ENCODE measurements at places on chromosomes 7 and 10.

GRCh38 chr7:35492451-35493175 lies 202.3 kb downstream of the HERPUD2 start:
- DNase-seq, result no peak

DNA sequence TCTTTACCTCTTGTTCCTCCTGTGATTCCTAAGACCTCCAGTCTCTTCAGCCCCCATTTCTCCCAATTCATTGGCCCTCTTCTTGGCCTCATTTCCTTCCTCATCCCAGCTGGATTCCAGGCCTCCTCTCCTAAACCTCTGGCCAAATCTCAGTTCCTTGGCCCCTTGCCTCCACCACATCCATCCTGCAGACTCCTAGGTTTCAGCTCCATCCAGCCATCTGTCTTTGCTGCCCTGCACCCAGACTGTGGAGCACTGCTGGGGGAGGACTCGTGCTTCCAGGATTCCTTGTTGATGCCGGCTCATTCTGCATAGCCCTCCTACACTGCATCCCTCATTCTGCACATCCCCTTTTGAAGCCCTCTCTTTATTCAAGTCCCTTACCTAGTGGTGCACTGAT lies 6.7 kb downstream of the PLAC9 start:
- DNase-seq, result no peak

- no peak for DNase-seq
Observed at GRCh38 chr7:69801729-69802682, 203.7 kb downstream of the AUTS2 start.

GRCh38 chr7:111388912-111389311 lies 173.4 kb downstream of the IMMP2L start:
- DNase-seq, result no peak

DNA sequence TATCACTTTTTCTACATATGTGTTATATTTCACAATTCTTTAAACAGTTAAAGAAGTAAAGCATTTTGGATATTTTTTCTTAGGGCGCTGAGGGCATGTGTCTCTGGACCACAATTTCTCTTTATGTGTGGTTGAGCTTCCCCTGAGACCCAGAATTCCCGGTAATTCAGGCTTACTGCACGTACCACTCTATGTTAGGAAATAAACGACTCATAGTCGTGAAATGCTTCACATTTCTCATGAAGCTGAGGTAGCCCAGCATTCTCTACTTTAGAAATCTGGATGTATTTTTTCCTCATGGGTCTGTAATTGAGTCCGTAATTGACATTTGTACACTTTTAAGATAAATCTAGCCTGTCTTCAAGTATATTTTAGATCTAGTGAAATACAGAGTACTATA lies 170.6 kb downstream of the FZD1 start:
- DNase-seq, result no peak

DNA sequence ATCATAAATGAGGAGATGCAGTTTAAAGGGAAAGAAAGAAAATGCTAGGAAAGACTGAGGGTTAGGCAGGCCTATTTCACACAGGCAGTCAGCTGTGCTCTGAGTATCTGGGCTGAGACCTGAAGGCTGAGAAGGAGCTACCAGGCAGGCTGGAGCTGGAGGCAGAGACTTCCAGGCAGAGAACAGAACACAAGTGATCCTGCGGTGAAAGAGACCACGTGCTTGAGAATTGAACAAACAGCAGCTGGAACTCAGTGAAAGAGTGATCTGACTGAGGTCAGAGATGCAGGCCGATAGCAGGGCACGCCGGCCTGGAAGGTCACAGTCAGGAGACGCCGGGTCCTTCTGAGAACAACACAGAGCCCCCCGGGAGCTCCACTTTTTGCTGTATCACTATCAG lies 147.8 kb downstream of the ADAM12 start:
- DNase-seq, result no peak

GRCh38 chr10:124316326-124316725 lies 102.4 kb downstream of the OAT start:
- no peak for DNase-seq

- DNase-seq, result no peak
Observed at GRCh38 chr10:72765051-72765745, 73.3 kb downstream of the MCU start.

GRCh38 chr10:71390921-71391690 lies 5.6 kb upstream of the CDH23 start:
- DNase-seq, result no peak

DNA sequence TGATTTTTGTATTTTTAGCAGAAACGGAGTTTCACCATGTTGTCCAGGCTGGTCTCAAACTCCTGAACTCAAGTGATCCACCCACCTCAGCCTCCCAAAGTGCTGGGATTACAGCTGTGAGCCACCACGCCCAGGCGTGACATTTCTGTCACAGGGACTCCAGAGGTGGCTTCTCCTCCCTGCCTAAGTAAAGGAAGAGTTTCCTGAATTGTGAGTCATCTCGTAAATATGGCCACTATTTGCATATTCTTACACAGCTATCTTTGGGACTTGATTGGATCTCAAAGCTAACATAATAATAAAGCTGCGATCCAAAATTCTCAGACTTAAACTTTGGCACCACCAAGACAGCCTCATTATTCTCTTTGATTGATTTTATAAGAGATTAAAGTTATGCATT lies 50.1 kb downstream of the ADARB2 start:
- DNase-seq, result no peak

GRCh38 chr10:323651-324293 lies 188.5 kb downstream of the ZMYND11 start:
- no peak for DNase-seq

GRCh38 chr7:103928581-103928980 lies 60.9 kb downstream of the RELN start:
- no peak for DNase-seq

DNA sequence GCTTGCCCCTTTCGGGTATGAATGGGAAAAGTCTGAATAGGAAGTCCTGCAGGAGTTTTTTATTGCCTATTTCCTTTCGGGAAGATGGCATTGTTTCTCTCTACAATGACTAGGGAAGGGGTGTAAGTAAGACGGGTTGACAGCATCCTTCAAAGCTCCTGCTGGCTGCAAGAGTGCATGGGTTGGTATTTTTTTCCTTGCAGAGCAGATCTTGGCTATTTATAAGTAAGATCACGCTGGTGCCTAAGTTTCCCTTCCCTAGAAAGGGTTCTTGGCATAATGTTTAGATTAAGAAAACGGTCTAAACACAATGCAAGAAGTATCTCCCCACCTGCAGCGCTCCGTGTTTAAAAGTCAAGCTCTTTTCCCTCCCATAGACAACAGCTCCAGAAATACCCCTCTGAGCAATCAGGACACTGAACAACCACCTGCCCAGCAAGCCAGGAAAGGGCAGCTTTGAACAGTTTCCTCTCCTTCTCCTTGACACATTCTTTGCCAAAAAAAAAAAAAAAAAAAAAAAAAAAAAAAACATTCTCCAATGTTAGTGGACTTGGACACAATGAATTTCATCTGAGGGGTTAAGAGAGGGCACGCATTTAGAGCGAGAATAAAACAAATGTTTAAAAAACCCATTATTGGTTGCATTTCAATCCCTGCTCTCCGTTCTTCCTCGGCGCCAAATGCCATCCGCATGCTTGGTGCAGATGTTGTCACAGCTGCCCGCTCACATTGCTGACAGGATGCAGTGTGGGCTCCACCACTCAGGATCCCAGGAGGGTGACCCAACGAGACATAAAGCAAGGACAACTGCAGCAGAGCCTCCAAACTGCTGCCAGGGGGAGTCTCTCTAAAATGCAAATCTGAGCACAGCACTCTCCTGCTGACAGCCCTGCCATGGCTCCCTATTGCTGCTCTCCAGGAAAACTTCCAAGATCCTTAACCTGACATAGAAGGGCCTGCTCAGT lies 427.4 kb upstream of the MGMT start:
- no peak for DNase-seq

DNA sequence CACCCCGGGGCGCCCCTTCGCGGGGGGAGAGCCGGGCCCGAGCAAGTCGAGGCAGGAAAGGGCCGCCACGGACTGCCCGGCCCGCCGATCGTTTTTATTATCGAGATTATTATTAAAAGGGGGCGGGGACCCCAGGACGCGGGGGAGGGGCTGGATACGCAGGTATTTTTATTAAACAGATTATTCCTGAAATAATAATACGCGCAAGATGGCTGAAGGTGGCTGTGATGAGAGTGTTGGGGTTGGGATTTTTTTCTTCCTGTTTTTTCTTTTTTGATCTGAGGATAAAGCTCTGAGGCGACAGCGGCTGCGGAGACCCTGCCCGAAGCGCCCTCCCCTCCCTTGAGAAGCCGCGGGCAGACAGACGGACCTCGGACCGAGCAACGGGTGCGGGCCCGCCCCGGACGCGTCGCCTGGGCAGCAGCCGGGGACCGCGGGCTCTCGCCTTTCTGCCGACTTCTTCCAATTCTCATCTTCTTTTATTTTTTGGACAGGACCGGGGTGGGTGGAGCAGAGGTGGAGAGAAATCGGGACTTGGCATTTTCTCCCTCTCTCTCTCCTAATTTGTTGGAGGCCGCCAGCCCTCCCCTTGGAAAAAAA lies 1.4 kb upstream of the TRIM8 start:
- DNase-seq, result no peak

DNA sequence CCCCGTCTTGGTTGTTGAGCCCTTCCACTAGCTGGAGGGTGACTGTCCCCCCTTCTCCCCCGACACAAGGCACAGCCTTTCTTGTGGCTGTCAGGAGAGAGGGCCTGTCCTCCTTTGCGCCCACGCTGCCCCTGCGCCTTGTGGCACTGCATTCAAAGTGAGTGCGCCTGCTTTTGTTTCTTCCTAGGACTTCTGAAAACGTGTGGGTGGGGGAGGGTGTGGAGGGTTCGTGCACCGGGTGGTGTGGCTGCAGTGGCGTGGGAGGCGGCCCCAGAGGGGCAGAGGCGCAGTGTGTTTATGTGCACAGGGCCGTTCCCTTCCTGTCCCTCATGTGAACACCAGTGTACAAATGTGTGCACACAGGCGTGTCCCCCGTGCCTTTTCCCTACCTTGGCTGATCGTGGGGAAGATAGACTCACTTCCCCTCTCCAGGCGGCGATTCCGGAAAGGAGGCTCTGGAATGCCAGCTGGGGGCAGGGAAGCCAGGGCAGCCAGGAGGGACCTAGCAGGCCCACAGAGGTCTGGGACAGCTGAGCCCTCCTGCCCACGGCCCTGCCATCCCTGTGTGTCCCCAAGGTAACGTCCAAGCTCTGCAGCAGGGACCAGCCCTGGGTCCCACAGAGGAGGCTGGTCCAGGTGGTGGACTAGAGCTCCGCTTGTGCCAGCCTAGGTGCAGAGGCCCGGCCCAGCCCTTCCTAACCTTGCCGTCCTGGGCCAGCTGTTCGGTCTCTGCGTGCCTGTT lies 88.8 kb downstream of the LHPP start:
- no peak for DNase-seq

DNA sequence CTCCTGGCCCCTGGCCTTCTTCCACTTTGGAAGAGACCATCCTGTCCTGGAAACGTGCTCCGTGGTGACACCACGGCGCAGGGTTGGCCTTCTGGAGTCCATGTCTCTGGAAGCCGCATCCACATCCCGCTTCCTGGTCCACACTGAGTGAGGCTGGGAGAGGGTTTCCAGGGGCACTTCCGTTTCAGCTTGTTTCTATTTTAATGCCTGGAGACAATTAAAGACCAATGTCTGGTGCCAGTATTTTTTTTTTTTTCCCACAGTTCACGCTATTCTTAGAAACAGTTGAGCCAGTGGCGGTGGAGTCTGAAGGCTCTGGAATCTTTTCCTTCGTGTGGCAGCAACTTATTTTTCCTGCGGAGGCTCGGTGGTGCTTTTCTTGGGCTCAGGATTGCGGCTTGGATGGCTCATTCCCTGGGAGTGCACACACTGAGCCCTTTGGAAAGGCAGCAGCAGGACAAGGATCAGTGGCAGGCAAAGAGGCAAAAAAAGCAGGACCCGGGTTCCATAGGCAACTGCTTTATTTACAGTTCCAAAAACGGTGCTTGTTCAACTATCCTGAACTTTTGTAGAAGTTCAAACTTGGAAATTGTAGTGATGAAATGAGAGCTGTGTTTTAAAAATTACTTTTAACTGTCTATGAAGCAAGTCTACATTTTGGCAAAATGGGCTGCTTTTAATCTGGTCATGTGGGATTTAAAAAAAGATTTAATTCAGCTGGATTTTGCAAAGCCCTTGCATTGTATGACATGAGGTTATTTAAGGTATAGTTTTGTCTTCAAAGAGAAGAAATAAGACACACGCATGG lies 202.8 kb downstream of the BAMBI start:
- no peak for DNase-seq

- DNase-seq, result no peak
Observed at GRCh38 chr10:102147561-102147960, 4.6 kb upstream of the NOLC1 start.

GRCh38 chr7:34747867-34748727 lies 90.1 kb downstream of the NPSR1 start:
- DNase-seq, result peak; percentile 67

GRCh38 chr7:151150388-151150787 lies 17.1 kb downstream of the GBX1 start:
- DNase-seq, result no peak

GRCh38 chr10:118139321-118139720 lies 92.6 kb upstream of the RAB11FIP2 start:
- DNase-seq, result no peak

DNA sequence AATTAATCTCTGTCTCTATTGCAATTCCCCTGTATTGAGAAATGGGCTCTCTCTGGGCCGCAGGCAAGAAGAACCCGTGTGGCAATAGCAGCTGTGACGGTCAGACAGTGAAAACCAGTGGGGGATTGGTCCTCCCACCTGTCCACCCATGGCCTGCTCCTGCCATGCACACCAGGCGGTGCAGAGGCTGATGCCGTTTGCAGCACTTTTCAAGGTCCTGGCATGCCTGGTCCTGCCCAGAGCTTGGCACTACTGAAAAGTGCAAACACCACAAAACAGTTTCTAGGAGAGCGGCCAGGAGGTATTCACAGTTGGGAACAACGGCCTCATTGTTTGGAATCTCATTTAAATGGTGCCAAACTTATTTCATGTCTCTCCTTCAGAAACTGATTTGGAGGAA lies 41.5 kb downstream of the PSPH start:
- peak; percentile 85 for DNase-seq

DNA sequence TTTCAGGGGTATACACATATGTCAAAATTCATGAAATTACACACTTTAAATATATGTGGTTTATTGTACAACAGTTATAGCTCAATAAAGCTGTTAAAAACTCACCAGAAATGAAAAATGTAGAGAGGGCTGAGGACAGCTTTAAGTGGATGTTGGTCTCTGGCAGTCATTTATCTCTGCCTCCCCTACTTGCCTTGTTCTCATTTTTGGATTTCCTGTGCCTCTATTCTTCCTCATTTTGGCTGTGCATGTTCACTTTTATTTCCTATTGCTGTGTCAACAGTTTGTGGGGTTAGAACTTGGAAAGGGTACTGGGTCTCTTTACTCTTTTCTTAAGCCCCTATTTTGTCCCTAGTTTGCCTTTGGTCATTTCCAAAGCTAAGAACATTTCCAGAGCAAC lies 18.6 kb upstream of the MEST start:
- no peak for DNase-seq

DNA sequence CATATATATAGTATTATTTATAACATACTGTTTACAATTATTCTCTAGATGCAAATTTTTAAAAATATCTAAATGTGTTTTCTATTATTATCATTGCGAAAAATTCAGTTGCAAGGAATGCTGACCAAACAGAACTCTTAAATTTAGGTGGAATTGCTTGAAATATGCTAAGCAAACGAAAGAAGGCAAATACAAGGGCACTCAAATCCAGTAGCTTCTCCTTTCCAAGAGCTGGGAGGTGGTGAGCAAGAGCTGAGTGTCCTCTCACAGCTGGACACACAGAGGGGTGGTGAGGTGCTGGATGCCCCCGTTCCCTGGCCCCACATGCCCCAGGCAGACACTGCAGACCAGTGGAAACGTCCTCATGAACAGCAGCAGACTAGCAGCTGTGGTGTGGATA lies 166.0 kb downstream of the TAX1BP1 start:
- DNase-seq, result no peak

Measured in NCI-H2081 treated with DMSO at 0.1 percent for 48 hours (cell line).